NCI-H748 treated with DMSO at 0.1 percent for 48 hours (cell line): ENCODE measurements at places on chromosomes 11 and 22.

- DNase-seq: no peak
These were observed 26.8 kb upstream of the WT1 start for GRCh38 chr11:32462011-32462690.

- no peak for DNase-seq
These were observed 532.8 kb downstream of the OPCML start for GRCh38 chr11:132999516-132999915.

DNA sequence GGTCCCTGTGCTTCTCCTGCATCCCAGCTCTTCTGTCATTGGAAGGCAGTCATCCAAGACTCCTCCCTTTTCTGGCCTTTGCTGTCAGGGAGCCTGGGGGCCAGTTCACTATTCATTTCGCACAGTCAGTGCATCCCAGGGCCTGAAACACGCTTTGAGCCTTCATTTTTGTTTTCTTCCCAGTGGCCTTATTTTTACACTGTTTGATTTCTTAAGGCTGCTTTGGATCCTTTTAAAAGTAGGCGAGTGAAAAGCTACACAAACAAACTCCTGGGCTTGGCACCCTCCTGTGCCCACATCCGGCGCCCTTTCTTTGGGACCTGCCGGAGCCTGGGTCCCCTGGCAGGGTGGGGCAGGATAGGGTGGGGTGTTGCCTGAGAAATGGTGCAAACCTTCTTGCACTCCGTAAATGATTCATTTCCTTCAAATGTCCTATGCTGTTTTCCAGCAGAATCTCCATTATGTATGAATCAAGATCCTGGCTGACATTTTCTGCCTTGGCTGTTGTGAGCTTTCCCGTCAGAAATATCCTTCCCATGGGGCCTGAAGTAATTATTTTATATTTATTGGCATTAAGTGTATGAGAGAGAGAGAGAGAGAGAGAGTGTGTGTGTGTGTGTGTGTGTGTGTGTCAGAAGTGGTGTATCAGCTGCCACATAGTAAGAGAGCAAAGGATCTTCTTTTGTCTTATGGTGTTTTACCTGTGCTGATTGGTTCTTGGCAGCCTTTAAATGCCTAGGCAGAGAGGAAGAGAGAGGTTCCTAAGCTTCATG, 45.6 kb downstream of the BCR start:
- no peak for DNase-seq

DNA sequence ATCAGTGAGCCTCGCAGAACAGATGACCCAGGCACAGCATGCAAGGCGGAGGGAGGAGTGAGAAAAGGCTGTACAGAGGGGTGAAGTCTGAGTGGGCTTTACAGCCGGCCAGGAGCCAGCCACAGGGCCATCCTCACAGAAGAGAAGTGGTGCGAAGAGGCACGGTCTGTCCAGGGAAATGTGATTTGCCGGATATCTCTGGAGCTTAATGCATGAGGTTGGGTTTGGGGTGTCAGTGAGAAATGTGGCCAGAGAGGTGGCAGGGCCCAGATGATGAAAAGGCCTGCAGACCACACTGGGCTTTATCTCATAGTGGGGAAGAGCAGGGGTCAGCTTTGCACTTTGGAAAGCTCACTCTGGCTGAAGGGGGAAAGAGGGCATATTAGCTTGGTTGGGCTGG, 255.2 kb downstream of the BUD13 start:
- no peak for DNase-seq
